ENCODE measurements at places on chromosomes 6 and 20.
A peak's percentile ranks its signal among the peaks of the same experiment; 100 is the strongest.

DNA sequence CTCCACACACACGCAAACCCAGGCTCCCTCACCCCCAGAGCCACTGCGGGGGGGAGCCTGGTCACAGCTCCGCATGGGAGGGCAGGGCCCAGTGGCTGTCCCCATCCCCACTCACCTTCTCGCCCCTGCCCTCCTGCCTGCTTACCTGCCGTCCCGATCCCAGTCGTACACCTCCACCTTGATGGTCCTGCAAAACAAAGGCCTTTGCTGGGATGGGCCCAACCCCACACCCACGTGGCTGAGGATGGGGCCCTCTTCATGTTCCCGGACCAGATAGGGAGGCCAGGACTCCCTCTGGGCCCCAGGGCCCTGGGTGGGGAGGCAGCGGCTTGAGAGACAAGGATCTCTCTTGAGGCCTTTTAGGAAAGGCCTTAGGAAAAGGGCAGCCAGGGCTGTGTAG is 67.6 kb downstream of the RAB44 start:
- no peaks in the 10 kb centered on the region for H3K36me3 ChIP-seq
- no peak overlapping the region for H3K27ac ChIP-seq
- H3K4me1 ChIP-seq, result no peaks in the 10 kb centered on the region
- no peak overlapping the region for H3K4me3 ChIP-seq
- peak; percentile 61 for DNase-seq

DNA sequence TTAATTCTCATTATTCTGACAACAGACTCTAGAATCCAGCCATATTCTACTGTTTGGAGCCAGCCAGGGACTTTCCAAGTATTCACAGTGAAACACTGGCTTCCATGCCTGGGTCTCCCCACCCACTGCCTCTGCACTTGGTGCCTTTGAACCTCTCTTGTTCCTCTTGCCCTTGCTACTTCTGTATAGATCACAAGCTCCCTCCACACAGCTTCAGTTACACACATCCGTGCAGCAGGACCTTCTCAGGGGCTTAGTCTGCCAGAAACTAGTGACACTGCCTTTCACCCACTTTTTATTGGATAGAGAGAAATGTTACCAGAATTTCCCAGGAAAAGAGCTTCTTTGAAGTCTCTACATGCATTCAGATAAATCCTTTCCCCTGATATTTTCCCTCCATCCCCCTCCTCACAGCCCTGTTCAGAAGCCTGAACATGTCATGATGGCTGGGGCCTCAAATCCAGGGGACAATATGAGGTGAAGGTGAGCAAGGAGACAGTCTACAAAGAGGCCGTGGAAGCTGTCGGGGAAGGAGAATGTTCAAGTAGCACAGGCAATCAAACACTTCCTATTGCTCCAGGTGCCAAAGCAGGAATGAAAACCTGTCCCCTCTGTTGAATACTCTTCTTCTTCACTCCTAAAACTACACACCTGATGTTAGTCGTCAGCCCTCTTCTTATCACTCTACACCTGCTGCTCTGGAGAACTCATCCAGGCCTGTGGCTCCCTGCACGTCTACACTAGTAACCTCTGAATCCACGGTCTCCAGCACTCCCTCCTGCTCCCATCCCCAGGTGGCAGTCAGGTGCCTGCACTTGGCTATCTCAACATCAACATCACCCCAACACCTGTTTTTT is 20.2 kb upstream of the HLA-DOA start:
- peak overlapping the region; percentile 76 for H3K27ac ChIP-seq
- H3K36me3 ChIP-seq, result no peaks in the 10 kb centered on the region
- no peaks in the 10 kb centered on the region for H3K4me1 ChIP-seq
- no peaks in the 10 kb centered on the region for H3K27me3 ChIP-seq

- H3K27ac ChIP-seq, result no peak overlapping the region
- no peaks in the 10 kb centered on the region for H3K36me3 ChIP-seq
- H3K4me1 ChIP-seq, result peaks cover 32% of the 10 kb centered on the region
- peak overlapping the region; percentile 89 for H3K4me3 ChIP-seq
- DNase-seq, result no peak
Observed at GRCh38 chr6:32126880-32127279, 1.2 kb downstream of the ATF6B start.

- H3K4me1 ChIP-seq, result no peaks in the 10 kb centered on the region
- H3K27ac ChIP-seq, result no peak overlapping the region
- H3K36me3 ChIP-seq, result peaks cover 2% of the 10 kb centered on the region
Observed at GRCh38 chr6:56638760-56639159, 3.9 kb downstream of the DST start.

- DNase-seq, result no peak
- H3K36me3 ChIP-seq, result no peaks in the 10 kb centered on the region
- peaks cover 30% of the 10 kb centered on the region for H3K4me1 ChIP-seq
Observed at GRCh38 chr6:34359418-34360158, 32.9 kb downstream of the NUDT3 start.

DNA sequence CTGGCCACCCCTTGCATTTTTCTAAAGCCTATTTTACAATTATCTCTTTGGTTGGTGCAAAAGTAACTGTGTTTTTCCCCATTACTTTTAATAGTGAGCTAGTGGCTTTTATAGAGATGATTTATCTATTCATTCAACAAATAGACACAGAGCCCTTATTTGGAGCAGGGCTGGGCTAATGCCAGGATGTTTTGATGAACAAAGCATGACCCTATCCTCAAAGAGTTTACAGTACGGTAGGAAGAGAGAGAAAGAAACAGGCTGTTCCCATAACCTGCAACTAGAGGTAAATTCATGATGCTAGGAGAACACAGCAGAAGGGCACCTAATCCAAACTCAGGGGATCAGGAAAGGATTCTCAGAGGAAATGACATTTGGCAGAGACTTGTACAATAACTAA is 37.3 kb upstream of the UST start:
- H3K27ac ChIP-seq, result no peak overlapping the region
- no peaks in the 10 kb centered on the region for H3K4me1 ChIP-seq
- no peak overlapping the region for H3K4me3 ChIP-seq
- H3K27me3 ChIP-seq, result no peaks in the 10 kb centered on the region
- H3K36me3 ChIP-seq, result no peaks in the 10 kb centered on the region

DNA sequence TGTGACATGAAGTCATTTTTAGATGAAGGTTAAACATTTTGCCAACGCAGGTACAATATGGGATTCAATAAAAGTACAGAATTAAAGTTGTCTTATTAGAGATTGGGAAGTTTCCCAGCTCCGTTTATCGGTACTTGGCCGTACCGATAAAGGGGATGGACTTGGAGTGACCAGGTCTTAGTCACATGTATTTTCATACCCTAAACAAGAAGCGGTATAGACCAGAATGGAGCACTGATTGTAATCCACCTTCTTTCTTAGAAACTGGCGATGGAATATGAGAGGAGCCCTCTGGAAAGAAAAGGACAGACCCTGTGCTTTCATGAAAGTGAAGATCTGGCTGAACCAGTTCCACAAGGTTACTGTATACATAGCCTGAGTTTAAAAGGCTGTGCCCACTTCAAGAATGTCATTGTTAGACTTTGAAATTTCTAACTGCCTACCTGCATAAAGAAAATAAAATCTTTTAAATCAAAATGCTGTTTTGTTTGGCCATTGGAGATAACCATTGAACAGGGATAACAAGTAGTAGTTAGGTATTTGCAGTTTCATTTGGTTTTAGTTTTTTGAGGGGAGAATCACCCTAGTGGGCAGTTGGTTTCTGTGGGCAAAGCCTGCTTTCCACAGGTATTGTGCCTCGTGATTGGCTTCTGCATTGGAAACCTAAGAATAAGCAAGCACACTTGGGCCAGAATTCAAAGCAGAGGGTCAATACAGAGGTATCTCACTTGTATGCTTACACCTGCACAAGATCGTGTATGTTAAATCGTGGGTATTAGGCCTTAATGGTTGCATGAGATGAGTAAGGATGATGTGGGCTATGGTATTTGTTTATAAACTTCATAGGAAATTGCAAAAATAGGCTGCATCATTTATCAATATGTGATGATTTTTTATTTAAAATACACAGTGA is 11.2 kb upstream of the ZNFX1 start:
- H3K27ac ChIP-seq, result no peak overlapping the region
- no peak overlapping the region for H3K4me3 ChIP-seq
- no peaks in the 10 kb centered on the region for H3K27me3 ChIP-seq

- no peaks in the 10 kb centered on the region for H3K36me3 ChIP-seq
- H3K27ac ChIP-seq, result no peak overlapping the region
- no peak for DNase-seq
- H3K27me3 ChIP-seq, result no peaks in the 10 kb centered on the region
- H3K4me3 ChIP-seq, result no peak overlapping the region
Observed at GRCh38 chr20:50238081-50238800, 47.6 kb downstream of the CEBPB start.

DNA sequence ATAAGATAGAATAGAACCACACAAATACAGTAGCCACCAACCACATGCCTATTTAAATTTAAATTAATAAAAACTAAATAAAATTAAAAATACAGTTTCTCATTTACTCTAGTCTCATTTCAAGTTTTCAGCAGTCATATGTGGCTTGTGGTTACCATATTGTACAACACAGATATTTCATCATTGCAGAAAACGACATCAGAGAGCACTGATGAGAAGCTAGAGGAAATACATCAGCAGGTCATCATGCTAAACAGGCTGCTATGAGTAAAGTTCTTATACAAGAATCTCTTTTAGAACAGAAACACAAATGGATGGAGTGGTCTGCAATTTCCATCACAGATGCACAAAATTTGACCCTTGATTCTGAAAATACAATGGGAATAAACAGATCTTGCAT is 36.6 kb downstream of the TBC1D32 start:
- peaks cover 14% of the 10 kb centered on the region for H3K36me3 ChIP-seq
- H3K4me1 ChIP-seq, result no peaks in the 10 kb centered on the region
- H3K4me3 ChIP-seq, result no peak overlapping the region
- DNase-seq, result no peak

- no peaks in the 10 kb centered on the region for H3K4me1 ChIP-seq
- no peak overlapping the region for H3K27ac ChIP-seq
- H3K36me3 ChIP-seq, result no peaks in the 10 kb centered on the region
- H3K27me3 ChIP-seq, result no peaks in the 10 kb centered on the region
Observed at GRCh38 chr20:23340524-23340923, 10.1 kb upstream of the NXT1 start.

DNA sequence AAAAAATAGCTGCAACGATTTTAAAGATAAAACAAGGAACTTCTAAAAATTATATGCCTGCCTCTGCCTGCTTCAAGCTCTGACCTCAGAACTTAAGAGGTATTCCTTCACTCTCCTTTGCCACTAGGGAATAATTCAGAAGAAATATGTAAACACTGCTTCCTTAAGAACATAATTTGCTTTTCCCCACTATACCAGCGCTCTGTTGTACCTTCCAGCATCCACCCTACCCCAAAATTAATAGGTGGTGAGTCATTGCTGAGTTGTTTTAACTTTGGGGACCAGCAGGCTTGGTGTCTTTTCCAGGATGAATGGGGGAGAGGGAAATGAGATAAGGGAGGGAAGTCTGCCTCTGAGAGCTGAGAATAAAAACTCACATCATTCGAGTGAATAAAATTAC is 107.7 kb upstream of the ATXN1 start:
- no peaks in the 10 kb centered on the region for H3K27me3 ChIP-seq
- no peak for DNase-seq
- H3K36me3 ChIP-seq, result no peaks in the 10 kb centered on the region
- no peaks in the 10 kb centered on the region for H3K4me1 ChIP-seq
- no peak overlapping the region for H3K4me3 ChIP-seq

- H3K27me3 ChIP-seq, result no peaks in the 10 kb centered on the region
- DNase-seq, result peak; percentile 50
- H3K36me3 ChIP-seq, result no peaks in the 10 kb centered on the region
- peak overlapping the region; percentile 75 for H3K27ac ChIP-seq
- peak overlapping the region; percentile 24 for H3K4me3 ChIP-seq
- H3K4me1 ChIP-seq, result peaks cover 68% of the 10 kb centered on the region
Observed at GRCh38 chr6:36130667-36131510, 576 bp downstream of the MAPK13 start.

- H3K27me3 ChIP-seq, result no peaks in the 10 kb centered on the region
- H3K4me3 ChIP-seq, result no peak overlapping the region
- no peak for DNase-seq
- no peaks in the 10 kb centered on the region for H3K36me3 ChIP-seq
- peaks cover 21% of the 10 kb centered on the region for H3K4me1 ChIP-seq
- H3K27ac ChIP-seq, result peak overlapping the region; percentile 24
Observed at GRCh38 chr6:139126255-139126654, 8.6 kb upstream of the HECA start.

DNA sequence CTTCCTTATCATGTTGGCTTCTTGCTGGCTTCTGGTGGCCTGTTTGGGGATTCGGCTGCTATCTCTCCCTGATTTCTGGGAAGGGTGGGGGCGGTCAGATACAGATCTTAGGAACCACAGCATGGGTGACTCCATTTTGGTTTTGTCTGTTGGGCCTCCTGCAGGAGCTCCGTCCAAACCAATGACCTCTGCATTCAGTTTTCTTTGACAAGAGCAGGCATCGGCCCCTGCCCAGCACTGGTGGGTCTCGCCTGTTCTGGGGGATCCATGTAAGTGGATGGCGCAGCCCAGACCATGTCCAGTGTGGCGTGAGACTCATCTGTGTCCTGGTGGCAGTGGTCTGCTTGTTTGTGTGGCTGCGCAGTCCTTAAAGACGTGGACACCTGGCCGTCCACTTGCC is 8.6 kb upstream of the ARFGAP1 start:
- H3K4me3 ChIP-seq, result no peak overlapping the region
- no peak overlapping the region for H3K27ac ChIP-seq
- H3K36me3 ChIP-seq, result no peaks in the 10 kb centered on the region
- peaks cover 99% of the 10 kb centered on the region for H3K27me3 ChIP-seq

GRCh38 chr20:12924126-12924525 is 84.6 kb upstream of the SPTLC3 start:
- DNase-seq, result no peak
- no peak overlapping the region for H3K4me3 ChIP-seq
- H3K27me3 ChIP-seq, result no peaks in the 10 kb centered on the region
- no peaks in the 10 kb centered on the region for H3K36me3 ChIP-seq

Measured in left lung (tissue), 14 donors.